ENCODE measurements at places on chromosomes 16 and 17.

GRCh38 chr17:37844158-37844976 lies 79.8 kb upstream of the TBC1D3K start:
- peak; percentile 86 for DNase-seq

GRCh38 chr16:6600167-6600566 lies 732.5 kb upstream of the RBFOX1 start:
- DNase-seq, result no peak

DNA sequence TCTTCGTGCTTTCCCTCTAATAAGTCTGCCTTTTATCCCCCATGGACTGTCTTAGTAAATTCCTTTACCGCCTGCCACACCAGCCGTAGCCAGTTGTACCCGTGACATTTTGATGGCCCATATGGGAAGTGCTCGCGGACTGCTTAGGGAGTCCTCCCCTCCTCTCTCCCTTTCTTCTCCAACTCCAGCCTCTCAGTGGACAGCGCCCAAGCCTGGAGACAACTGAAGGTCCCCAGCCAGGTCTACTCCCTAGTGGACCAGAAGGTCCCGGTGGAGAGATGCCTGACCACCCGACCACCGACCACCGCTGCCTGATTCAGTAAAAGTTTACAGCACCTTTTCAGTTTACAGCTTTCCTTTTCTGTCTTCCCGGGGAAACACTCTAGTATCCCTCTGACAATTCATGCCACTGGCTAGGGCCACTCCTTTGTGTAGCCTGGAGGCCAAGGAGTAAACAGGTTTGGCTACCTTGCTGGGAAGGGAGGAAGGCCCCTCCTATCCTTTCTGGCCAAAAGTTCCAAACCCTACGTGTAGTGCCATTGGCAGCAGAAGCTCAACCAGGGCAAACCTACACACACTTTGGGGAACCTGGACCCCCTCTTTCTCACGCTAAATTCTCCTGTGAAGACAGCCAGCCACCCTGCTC lies 18.0 kb downstream of the CTRB2 start:
- DNase-seq, result no peak

- DNase-seq, result no peak
These were observed 131.7 kb downstream of the RGS9 start for GRCh38 chr17:65268832-65269231.

- DNase-seq, result no peak
These were observed 3.4 kb downstream of the CEP295NL start for GRCh38 chr17:78899361-78900260.

DNA sequence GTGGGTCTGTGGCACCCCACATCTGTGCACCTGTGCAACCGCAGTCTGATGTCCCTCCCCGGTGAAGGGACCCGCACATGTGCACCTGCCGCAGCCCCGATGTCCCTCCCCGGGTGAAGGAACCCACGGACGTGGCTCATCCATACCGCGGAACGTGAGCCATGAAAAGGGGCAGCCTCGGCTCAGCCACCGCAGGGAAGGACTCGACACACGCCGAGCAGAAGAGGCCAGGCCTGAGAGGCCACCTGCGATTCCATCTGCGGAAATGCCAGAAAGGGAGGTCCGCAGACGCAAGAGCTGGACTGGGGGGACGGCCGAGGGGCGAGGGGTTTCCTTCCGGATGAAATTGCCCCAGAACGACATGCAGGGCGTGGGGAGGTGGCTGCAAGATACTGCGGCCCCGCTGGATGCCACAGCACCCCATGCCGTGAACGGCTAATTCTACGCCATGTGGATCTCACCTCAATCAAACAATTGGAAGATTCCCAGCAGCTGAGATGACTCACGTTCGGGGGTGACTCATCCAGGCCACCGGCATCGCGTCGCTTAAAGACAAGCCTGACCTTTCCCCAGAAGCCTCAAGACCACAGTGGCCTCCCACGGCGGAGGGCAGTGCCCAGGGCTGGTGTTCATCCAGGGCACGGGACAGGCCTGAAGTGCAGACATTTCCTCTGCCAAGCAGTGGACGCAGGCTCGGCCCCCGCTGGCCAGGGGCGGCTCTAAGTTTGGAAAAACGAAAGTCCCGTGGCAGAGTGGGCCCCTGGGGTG lies 21.0 kb downstream of the SOX8 start:
- no peak for DNase-seq

GRCh38 chr17:9402590-9403199 lies 172.9 kb downstream of the STX8 start:
- peak; percentile 47 for DNase-seq

DNA sequence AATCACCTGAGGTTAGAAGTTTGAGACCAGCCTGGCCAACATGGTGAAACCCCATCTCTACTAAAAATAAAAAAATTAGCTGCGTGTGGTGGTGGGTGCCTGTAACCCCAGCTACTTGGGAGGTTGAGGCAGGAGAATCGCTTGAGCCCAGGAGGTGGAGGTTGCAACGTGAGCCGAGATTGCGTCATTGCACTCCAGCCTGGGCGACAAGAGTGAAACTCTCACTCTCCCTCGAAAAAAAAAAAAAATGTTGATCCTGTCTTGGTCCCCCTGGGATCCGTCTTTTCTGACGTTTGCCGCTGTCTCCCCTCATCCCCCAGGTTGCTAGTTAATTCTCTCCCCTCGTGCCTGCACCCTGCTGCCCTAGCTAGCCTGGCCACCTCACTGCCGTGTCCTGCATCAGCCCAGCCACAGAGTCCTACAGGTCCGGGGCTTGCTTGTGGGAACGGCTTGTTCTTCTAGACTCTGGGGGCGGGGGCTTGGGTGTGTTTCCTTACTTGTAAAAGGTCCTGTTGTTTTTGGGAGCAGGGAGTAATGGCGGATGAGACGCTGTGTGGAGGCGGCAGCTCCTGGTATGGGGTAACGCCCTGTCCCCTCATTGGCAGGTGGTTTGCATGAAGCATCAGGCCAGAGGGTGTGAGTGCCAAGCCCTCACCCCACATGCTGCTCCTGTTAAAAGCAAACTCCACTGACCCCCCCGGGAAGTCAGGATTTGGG lies 44.6 kb downstream of the PGS1 start:
- DNase-seq, result no peak

- no peak for DNase-seq
These were observed 943.8 kb upstream of the SOX9 start for GRCh38 chr17:71176928-71177443.

- no peak for DNase-seq
These were observed at the start of gene AATK for GRCh38 chr17:81166033-81166492. Gene AATK, minus strand, starts transcription at chr17:81166221. Its CDS starts 229 bp downstream, at chr17:81165992.

GRCh38 chr17:42457107-42457792 lies 1.4 kb upstream of the ATP6V0A1 start:
- no peak for DNase-seq

GRCh38 chr16:52501746-52502145 lies 45.2 kb downstream of the TOX3 start:
- no peak for DNase-seq

DNA sequence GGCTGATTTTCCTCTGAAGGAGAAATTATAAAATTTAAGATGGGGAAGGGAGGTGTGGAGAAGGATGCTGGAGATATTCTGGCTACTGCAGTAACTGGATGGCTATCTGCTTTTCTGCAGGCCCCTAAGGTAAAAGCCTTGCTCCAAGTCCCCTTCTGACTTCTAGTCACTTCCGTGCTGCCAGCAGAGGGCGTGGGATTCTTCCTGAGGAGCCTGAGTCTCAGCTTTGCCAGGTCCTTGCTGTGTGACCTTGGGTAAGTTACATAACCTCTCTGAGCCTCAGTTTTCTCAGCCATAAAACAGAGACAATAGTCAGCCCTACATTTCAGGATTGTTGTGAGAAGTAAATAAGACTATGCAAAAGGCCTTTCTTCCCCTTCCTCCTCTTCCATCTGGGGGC lies 24.3 kb upstream of the TMEM220 start:
- peak; percentile 46 for DNase-seq

- DNase-seq, result no peak
These were observed 50.2 kb downstream of the ANKFN1 start for GRCh38 chr17:56203430-56203829.

DNA sequence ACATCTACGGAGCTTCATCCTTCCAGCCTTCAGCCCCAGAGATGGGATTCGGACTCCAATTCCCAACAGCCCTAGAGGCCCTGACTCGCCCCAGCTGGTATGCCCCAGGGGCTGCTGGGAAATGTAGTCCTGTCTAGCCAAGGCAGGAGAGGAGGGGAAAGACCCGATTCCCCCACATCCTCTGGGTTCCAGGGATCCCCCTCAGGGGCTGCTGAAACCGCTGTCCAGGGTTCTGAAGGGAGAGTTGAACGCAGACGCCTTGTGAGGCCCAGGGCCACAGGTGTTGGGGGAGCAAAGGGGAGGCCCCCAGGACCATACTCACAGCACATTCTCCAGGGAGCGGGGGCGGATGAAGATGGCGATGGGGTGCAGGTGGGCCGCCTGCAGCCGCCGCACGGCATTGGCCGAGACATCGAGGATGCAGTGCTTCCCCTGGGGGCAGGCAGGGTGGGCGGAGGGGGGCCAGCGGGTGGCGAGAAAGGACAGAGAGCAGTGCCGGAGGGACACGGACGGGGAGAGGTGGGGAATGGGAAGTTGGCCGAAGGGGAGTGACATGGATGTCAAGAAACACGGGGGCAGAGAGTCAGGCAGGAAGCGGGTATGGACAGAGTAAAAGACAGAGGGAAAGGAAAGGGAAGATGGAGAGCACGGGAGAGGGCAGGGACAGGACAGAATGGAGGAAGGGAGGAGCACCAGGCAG lies 12.6 kb upstream of the ASGR1 start:
- peak; percentile 74 for DNase-seq

DNA sequence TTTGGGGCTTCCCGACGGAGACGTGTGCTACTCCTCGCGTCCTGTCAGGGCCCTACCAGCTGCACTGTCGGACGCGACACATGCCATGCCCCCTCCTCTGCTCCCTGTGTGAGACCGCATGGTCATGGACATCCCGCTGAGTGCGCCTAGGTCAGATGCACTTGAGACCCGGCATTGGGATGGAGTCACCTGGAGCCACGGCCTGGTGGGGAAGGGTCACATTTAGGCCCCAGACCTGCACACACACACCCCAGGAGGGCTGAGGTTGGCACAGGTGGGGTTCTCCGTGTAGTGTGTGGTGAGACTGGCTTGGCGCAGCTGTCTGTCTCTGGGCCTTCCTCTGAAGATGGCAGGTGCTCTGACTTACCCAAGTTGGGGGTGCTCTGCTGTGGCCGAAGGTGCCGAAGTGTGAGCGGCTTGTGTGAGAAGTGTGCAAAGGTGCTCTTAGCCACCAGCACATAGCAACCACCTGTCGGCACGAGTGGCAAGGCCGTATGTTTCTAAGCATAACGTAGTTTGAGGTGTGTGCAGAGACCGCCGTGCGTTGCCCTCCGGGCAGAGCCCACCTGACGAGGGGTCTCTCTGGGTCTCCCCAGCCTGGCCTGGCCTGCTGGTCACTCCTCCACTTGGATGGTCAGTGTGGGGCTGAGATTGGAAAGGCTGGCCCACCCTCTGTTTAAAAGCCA lies 108.6 kb downstream of the BANP start:
- no peak for DNase-seq

- no peak for DNase-seq
These were observed 97.3 kb downstream of the PLCG2 start for GRCh38 chr16:81876273-81876900.

DNA sequence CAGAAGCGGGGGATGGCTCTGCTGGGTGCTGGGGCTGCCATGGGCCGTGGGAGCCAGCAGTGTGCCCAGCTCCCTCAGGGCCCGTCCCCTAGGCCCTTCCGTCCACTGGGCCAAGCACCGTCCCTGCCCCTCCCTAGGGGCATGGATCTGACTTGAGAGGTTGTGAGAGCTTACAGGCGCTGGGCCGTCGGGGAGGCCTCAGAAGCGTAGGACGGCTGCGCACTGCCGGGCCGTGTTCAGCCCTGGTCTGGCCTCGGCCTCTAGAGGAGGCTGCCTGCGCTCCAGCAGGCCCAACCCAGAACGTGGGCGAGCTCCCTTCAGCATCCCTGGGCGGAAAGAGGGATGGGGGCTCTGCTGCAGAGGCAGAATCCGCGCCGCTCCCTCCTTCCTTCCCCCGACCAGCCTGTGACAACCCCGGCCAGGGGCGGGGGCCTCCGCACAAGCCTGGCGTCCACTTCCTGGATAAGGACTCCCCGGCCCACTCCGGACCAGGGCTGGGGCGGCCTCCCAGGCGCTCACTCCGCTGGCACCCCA lies 685 bp upstream of the MPG start:
- peak; percentile 83 for DNase-seq

- DNase-seq, result peak; percentile 54
These were observed 333 bp downstream of the MAFG start for GRCh38 chr17:81927152-81927652.

DNA sequence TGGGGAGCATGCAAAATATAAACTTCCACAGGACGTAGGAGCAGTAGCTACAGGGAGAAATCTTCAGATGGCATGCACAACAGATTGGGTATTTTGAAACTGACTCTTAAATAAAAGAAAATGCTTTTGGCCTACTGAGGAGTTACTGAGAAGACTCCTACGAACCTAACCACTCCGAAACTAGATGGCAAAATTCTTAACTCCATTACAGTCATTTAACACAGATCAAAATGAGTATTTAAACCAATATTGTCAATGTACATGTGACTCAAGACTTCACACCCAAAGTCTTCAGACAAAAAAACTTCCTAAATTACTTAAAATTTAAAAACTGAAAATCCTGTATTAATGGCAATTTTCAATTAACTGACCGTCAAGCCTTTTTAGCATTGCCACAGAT lies 8.4 kb upstream of the TERB1 start:
- DNase-seq, result no peak

DNA sequence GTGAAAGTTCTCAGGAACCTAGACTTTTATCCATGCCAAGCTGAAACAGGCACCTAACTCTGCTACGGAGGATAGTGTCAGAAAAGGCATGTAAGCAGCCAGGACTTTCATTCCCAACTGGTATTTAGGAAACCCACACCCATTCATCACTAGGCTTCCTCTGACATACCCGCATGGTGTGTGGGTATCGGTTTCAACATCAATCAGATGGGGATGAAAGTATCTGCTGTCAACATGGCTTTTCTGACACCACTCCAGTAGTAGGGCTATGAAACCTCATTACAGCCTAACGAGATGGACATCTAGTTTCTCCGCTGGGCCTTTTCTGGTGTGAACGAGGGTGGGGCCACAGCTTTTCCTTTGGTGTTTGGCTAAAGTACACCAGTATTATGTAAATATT lies 1178.3 kb downstream of the CDH11 start:
- DNase-seq, result no peak

DNA sequence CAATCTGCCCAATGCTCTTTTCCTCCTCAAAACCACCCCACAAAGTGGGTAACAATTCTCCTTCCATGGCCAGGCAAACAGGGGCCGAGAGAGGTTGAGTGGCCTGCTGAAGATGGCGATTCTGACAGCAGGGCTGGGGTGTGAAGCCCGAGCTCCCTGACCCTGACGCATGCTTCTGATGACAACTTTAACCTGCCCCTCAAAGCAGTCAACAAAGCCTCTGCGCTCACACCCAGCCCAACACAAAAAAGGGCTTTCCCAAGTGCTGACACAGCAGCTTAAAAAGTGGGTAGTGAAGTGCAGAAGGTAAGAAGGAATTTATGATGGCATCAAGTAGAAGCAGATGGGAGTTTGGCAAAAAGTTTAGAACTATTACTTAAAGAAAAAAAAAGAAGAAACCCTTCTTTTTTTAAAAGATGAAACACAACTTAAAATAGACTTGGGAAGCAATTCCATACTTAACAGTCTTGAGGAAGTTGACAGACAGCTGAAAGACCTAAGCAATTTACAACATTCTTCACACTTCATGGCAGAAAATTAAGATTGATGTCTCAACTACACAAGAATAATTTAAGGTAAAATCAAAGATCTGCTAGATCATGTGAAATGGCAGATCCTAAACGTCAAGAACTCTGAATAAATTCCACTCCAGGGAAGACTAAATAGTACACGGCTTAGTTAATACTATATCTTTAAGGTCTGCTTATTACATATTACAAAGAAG lies 133.9 kb downstream of the PARN start:
- no peak for DNase-seq
